ENCODE measurements at places on chromosomes 7 and 10.

DNA sequence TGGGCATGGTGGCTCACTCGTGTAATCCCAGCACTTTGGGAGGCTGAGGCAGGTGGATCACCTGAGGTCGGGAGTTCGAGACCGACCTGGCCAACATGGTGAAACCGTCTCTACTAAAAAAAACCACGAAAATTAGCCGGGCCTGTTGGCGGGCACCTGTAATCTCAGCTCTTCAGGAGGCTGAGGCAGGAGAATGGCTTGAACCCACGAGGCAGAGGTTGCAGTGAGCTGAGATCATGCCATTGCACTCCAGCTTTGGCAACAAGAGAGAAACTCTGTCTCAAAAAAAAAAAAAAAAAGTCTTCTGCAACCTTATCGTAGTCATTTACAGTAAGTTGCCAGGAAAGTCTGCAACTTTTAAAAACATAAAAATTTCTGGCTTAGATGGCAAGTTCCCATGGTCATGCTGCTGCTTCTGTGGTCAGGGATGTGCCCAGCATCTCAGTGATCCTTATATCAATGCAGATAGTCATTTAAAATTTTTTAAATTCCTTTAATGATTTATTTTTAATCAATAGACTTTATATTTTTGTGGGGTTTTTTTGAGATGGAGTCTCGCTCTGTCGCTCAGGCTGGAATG lies 15.6 kb downstream of the SUFU start:
- DNase-seq = no peak

- DNase-seq = peak; percentile 12
Measured at GRCh38 chr10:1968257-1969033, 231.1 kb upstream of the ADARB2 start.

DNA sequence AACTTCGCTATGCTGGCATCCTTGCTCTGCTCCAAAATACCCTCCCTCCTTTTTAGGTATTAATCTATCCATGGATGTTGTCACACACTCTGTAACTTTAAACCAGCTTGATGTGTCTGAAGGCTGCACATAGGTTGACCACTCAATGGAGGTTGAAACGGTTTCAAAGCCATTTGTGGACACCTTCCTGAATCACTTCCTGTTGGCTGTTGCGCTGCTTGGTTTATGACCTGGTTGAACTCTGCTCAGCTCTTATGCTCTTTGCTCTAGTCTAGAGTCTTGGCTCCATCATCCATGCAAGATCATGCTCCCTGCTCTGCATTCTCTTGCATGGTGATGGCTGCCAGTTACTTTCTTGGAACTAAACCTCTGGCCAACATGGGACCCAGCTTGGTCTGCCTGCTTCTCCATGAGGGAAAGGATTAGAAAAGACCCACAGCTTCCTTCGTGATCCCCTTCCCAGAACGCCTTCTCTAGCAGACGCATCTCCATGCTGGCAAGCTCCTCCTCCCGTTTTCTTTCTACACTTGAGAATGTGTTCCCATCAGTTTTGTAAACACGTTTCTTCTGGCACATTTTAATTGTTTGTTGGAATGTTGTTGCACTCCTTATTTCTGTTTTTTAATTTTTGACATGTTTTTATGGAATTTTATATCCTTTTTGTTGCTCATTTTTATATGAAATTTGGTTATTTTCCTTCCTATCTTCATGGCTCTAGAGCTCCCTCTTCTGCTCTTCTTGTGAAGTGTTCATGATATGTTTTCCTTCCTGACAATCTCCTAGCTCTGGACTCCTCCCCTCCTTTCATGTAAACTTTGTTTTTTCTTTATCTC lies 149.8 kb downstream of the XPNPEP1 start:
- DNase-seq = peak; percentile 44

- no peak for DNase-seq
Measured at GRCh38 chr7:122674502-122674901, 24.4 kb downstream of the RNF133 start.

- no peak for DNase-seq
Measured at GRCh38 chr7:152924238-152924637, 164.7 kb downstream of the ACTR3B start.

GRCh38 chr10:48478980-48479811 lies 125.7 kb downstream of the ARHGAP22 start:
- no peak for DNase-seq

DNA sequence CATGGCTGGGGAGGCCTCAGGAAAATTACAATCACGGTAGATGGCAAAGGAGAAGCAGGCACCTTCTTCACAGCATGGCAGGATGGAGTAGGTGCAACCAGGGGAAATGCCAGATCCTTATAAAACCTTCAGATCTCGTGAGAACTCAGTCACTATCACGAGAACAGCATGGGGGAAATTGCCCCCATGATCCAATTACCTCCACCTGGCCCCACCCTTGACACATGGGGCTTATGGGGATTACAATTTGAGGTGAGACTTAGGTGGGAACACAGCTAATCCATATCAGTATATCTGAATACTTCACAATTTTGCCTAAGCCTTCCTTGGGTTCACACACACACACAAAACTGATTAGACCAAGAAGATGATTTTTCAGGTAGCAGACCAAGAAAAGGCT lies 145.1 kb upstream of the COL1A2 start:
- no peak for DNase-seq

GRCh38 chr7:126818393-126819196 lies 434.1 kb downstream of the GRM8 start:
- DNase-seq = no peak

DNA sequence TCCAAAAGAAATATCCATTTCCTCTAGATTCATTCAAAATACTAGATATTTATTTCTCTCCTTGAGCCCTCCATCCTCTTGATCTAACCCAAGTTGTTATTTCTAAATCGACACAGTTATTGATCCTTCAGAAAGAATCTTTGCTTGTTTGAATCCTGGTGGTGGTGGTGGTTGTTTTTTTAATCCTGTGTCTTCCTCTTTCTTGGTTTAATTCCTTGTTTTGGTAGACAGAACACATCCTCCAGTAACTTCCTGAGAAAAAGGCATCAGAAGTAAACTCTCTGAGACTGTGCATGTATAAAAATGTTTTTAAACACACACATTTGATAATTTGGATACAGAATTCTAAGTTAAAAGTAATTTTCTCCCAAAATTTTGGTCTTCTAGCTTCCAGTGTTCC lies 49.9 kb downstream of the SIRT1 start:
- DNase-seq = no peak

DNA sequence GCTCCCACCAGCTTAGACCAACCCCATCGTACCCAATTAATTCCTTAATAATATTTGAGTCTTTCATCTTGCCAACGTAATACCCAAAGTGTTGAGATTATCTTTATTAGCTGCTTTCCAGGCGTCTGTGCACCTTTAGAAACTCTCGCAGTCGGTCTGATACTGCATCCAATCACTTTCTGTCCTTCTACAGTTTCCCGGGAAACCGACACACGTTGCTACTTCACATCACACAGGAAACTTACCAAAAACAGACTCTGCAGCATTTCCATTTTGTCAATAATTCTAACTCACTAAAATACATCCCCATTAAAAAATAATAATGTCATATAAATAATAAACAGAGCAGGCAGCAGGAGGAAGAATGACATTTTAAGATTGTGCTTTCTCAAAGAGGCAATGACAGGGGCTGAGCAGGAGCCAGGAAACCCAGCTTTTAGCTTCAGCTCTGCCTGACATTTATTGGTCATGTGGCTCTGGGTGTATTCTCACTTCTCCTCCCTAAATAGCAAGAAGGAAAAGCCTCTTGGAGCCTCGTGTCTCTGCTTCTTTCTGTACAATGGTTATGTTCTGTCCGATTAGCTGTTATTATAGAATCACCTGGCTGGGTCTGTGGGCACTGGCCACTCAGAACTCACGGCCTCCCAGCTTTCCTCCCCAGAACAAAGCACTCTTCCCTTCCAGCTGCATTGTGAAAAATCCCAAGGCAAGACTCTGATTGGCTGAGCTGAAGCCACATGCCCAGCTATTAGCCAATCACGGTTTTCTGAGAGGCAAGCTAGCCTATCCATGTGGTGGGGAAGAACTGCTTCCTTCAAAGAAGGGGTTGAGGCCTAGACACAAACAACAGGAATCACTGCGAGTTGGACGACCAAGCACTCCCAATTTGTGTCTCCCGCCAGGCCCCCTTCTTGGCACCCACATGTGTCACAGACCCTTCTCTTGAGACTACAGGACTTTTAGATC lies 424.7 kb upstream of the FOXK1 start:
- DNase-seq = no peak

DNA sequence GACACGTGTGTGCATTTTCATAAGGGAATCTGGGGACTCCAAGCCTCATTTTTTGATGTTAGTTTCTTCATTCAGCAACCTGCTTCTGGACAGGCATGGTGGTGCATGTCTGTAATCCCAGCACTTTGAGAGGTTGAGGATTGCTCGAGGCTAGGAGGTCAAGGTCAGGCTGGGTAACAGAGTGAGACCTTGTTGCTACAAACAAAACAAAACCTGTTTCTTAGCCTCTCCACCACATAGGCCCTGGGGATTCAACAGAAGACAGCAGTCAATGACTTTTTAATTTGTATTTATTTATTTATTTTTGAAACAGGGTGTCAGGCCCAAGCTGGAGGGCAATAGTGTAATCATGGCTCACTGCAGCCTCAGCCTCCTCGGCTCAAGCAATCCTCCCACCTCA lies 6.9 kb upstream of the CYTH3 start:
- DNase-seq = no peak

DNA sequence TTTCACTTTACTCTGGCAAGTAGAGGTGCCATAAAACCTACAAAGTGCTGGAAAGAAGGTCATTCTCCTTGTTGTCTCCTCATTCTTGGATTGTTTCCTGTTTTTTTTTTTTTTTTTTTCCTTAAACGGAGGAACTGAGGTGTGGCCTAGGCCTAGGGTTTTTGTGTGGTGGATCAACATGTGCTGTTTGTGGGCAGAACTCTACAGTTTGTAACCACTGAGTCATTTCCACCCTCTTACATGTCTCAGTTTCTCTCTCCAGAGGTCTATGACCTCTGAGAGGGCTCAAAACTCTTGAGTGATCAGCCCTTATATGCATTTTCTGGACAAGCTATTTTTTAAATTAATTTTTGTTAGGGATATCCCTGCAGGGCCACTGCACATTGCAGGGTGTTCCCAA lies 296.0 kb downstream of the PPP1R3A start:
- no peak for DNase-seq

- DNase-seq = no peak
Measured at GRCh38 chr7:8536431-8536830, 103.0 kb downstream of the NXPH1 start.

- no peak for DNase-seq
Measured at GRCh38 chr10:129339841-129340240, 127.2 kb upstream of the MGMT start.

- DNase-seq = peak; percentile 26
Measured at GRCh38 chr7:38368191-38368605, 94.8 kb upstream of the TARP start.

GRCh38 chr7:27245124-27245797 lies 2.7 kb downstream of the EVX1 start:
- no peak for DNase-seq

GRCh38 chr7:70657571-70657970 lies 474.4 kb upstream of the GALNT17 start:
- DNase-seq = no peak

DNA sequence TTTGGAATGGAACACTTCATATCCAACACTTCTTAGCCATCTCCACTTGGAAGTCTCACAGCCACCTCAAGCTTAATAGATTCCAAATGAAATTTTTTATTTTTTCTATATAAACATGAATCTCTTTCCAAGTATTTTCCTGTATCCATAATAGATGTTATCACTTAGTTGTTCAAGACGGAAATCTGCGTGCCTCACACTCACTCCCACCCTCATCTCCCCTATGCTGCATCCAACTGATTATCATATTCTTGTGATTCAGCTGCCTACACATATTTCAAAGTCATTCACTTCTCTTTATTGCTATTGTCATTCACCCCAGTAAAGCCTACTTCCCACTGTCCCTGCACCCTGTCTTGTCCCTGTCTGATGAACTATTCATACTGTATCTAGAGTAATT lies 70.2 kb upstream of the MKX start:
- no peak for DNase-seq

- DNase-seq = no peak
Measured at GRCh38 chr10:45557275-45557905, 115.2 kb downstream of the ZFAND4 start.

- DNase-seq = no peak
Measured at GRCh38 chr7:88361357-88361756, 54.7 kb upstream of the STEAP4 start.

DNA sequence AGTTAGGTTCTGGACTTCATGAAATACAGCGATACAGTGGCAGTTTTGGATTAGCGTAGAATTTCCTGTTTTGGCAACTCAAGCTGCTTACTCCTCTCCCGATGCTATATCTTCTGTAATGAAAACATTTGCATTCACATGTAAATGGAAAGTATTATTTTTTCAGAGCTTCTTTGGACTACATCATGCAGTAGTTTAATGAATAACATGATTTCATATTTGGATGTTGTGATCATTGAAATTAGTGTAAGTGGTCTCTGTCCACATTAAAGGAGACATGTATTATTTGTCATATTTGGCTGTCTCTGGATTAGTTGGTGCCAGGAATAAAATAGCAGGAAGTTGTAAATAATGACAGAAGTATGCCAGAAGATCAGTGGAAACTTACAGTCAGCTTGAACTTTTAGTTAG lies 331.6 kb downstream of the GFRA1 start:
- DNase-seq = no peak

GRCh38 chr10:24114556-24114955 lies 94.4 kb upstream of the KIAA1217 start:
- DNase-seq = no peak

GRCh38 chr7:107538001-107538400 lies 25.7 kb downstream of the COG5 start:
- DNase-seq = no peak

- DNase-seq = no peak
Measured at GRCh38 chr10:88111294-88111693, 247.9 kb downstream of the PTEN start.

- DNase-seq = no peak
Measured at GRCh38 chr10:89466599-89467035, 52.2 kb downstream of the IFIT5 start.

GRCh38 chr10:101467286-101467770 lies 113.4 kb downstream of the BTRC start:
- no peak for DNase-seq

DNA sequence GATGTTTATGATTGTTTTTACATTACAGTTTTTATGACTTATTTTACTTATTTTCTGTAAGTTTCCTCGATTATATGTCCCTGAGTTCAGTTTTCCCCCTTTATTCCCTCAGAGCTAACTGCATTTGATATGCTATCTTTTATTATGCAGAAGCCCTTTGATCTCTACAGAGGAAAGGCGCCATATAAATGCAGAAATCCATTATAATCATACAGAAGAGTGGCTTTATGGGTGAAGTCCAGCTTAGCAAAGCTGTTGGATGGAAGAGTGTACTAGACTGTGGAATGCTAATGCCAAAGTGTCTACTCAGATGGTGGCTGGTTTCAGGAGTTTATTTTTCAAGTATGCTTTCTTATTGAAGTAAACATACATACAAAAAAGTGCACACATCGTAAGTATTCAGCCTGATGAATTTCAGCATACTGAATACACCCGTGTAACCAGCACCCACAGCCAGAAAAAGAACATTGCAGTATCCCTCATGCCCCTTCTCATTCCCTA lies 258.4 kb upstream of the BMPER start:
- DNase-seq = no peak
